ENCODE measurements at places on chromosomes 7 and 10. TPM values are rescaled to one million over a fixed set of nuclear protein-coding genes. Genes with fewer than 3 reads are reported as not detected.

Gene C10orf67
- total RNA-seq, result under 0.01 TPM

Gene CTAGE8
- total RNA-seq, result not detected

Gene PRR15
- not detected for total RNA-seq

Gene NPC1L1
- not detected for total RNA-seq

Gene OR6B1
- not detected for total RNA-seq

Gene NKX1-2
- not detected for total RNA-seq

Gene NME8
- total RNA-seq, result not detected

Gene GIMAP6
- 15.7 TPM for total RNA-seq

Measured in skeletal muscle tissue (tissue), 5 donors.